C1 segment of cervical spinal cord (tissue), 14 donors: ENCODE measurements at places on chromosomes 6 and 20.
A peak's percentile ranks its signal among the peaks of the same experiment; 100 is the strongest.

GRCh38 chr20:52103913-52104545 lies 87.5 kb downstream of the ZFP64 start:
- DNase-seq: no peak

- no peak for DNase-seq
Measured at GRCh38 chr6:151119823-151120524, 119.8 kb upstream of the AKAP12 start.

GRCh38 chr6:33136310-33136900 lies 55.9 kb downstream of the COL11A2 start:
- no peak for DNase-seq

GRCh38 chr6:75427329-75427728 lies 66.3 kb downstream of the FILIP1 start:
- DNase-seq: no peak

DNA sequence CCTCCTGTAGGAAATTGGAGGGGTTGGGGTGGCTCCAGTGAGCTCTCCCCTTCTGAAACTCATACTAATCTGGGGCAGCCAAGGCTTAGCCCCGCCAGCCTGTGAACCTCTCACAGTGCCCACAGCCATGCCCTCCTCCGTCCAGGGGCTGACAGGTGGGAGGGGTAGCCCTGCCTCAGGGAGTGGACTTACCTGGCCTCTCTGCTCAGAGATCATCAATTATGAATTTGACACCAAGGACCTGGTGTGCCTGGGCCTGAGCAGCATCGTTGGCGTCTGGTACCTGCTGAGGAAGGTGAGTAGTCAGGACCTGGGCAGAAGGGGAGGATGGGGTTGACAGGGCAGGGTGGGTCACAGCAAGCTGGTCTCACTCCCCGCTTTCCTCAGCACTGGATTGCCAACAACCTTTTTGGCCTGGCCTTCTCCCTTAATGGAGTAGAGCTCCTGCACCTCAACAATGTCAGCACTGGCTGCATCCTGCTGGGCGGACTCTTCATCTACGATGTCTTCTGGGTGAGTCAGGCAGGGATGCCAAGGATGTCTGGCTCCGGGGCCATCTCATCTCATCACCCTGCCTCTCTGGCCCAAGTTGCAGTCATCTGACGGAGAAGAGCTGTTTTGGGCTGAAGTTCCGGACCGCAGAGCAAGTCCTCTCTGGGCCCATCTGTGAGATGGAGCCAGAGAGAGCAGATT lies 34.7 kb downstream of the HM13 start:
- DNase-seq: no peak

GRCh38 chr20:10489853-10490252 lies 54.7 kb downstream of the SLX4IP start:
- no peak for DNase-seq

- DNase-seq: no peak
Measured at GRCh38 chr6:135703621-135704020, 147.9 kb upstream of the PDE7B start.

DNA sequence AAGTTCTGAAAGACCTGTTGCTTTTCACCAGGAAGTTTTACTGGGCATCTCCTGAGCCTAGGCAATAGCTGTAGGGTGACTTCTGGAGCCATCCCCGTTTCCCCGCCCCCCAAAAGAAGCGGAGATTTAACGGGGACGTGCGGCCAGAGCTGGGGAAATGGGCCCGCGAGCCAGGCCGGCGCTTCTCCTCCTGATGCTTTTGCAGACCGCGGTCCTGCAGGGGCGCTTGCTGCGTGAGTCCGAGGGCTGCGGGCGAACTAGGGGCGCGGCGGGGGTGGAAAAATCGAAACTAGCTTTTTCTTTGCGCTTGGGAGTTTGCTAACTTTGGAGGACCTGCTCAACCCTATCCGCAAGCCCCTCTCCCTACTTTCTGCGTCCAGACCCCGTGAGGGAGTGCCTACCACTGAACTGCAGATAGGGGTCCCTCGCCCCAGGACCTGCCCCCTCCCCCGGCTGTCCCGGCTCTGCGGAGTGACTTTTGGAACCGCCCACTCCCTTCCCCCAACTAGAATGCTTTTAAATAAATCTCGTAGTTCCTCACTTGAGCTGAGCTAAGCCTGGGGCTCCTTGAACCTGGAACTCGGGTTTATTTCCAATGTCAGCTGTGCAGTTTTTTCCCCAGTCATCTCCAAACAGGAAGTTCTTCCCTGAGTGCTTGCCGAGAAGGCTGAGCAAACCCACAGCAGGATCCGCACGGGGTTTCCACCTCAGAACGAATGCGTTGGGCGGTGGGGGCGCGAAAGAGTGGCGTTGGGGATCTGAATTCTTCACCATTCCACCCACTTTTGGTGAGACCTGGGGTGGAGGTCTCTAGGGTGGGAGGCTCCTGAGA lies at the start of gene HFE:
Gene HFE, plus strand, starts transcription at position 146 of the 832 bp plus-strand sequence. Its CDS starts 12 bp downstream, at position 158.
- no peak for DNase-seq

DNA sequence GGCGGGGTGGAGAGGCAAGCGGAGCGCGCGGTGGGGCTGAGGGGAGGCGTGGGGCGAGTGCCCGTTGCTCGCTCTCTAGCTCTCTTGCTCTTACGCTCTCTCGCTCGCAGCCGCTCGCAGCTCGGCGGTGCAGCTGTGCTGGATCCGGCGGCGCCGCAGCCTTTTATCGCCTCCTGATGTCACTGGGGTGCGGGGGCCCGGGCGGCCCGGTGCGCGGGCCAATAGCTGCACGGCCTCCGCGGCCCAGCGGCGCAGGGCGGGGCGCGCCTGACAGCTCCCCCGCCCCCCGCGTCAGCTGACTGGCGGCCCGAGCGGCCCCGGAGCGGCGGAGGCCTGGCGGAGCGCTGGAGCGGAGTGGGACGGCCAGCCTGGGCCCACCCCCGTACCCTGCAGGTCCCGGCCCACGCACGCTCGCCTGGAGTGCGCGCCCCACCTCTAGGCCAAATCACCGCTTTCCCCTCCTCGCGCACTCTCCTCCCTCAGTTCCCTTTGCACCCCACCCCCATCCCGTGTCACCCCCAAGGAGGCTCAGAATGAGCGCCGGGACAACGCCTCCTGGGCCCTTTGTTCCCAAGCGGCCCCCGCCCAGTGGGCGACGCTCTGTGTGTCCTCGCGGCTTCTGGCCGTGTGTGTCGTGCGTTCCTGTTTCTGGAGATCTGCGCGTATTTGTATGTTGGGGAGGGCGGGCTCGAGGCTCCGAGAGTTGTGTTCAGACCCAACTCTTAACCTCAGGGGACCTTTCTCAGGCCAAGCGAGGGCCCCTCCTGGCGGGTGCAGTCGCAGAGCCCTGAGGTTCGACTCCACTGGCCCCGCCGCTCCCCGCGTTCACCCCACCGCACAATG lies at the start of gene MAFB:
Gene MAFB, minus strand, starts transcription at position 137 of the 843 bp plus-strand sequence. CDS start 386 bp downstream, outside the sequence.
- DNase-seq: peak; percentile 82

- DNase-seq: no peak
Measured at GRCh38 chr20:57023007-57023406, 243.4 kb downstream of the BMP7 start.

- no peak for DNase-seq
Measured at GRCh38 chr6:163527291-163527690, 112.8 kb downstream of the QKI start.

GRCh38 chr6:13413466-13413862 lies 73.9 kb downstream of the GFOD1 start:
- DNase-seq: peak; percentile 29

DNA sequence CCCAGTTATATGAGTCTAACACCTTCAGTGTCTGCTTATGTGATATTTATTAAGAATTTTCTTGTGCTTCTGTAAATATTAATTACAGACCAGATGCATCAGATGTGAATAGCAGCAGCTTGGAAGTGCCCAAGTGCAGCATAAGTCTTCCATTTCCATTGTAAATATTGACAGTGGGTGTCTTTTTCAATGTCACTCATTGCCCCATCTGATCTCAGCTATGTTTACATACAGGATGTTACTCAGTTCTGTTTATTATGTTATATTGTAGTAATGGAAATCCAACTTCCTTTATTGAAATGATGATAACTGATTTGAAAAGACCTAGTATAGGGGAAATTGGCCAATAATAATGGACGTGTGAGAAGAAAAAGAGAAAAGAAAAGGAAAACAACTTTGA lies 296.7 kb downstream of the SAMD5 start:
- DNase-seq: no peak

DNA sequence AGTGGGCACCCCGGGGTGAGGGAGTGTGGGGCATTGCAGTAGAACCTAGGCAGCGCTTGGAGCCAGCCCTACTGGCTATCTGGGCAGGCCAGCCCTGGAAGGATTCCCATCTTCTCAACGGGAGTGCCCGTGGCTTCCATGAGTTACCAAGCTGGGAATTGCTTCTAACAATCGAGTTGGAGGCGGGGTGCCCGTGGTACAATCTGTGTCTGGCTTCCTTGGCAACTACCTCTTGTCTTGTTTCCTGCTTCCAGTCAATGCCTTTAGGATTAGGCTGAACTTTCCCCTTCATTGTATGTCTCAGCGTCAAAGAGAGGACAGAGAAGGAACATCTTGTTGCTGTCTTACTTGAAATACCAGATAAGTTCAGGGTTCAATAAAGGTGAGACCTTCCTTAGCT lies 33.3 kb downstream of the PPP1R14C start:
- DNase-seq: no peak

DNA sequence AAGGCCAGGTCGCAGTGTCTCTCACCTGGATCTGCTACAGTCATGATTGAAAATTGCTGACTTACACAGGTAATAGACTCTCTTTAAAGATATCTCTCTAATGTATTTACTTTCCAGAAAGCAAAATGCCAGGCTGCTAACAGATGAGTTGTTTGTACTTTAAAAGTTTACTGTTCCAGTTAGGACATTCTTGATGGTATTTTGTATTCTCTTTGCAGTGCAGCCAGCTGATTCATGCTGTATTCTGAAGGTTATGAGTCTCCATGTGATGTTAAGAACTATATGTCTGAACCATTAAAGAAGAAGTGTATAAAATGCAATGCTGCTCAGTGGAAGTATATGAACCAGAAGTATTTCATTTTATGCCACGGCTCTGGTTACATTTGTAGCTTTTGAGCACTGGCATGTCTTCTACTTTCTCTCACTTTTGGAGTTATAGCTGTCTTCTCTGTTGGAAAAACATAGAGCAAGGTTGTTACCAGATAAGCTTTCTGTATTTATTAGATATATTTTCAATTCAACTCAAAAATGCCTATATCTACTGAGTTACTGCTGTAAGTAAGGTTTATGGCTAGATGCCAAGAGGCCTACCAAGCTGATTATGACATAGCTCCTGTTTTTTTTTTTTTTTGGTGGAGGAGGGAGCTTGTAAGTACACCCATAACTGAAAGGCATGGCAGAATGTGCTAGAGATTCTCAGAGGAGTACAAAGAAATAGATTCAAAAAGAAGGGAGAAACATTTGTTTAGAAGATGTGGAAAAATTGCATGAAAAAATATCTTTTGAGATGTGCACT lies 130.5 kb upstream of the MAN1A1 start:
- DNase-seq: no peak

GRCh38 chr20:671252-672030 lies 4.2 kb downstream of the SCRT2 start:
- no peak for DNase-seq

DNA sequence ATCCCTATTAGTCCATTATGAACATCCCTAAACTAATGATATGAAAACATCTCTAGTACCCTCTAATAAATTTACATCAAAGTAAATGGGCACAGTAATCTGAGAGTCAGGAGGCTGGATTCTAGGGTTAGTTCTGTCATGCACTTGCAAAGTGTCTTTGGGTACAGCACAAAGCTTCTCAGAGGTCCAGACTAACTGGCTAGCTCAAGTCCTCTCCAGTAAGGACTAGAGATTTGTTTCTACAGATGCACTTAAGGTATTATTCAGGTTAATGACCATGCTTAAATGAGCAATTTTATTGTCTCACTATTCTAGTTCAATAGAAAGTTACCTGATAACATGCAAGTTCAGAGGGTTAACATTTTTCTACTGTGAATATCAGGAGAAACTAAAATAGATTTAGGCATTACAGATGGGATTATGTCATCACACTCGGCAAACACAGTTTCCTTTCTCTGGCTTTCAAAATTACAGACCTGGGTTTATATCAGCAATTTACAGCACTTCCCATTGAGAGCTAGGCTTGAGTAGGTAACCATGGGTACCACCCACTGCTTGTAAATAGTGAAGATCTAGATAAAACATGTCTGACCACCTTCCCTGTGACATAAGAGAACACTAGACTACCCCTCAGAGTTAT lies 402.9 kb upstream of the RUNX2 start:
- no peak for DNase-seq

GRCh38 chr6:157535340-157536222 lies 154.6 kb downstream of the ZDHHC14 start:
- no peak for DNase-seq

DNA sequence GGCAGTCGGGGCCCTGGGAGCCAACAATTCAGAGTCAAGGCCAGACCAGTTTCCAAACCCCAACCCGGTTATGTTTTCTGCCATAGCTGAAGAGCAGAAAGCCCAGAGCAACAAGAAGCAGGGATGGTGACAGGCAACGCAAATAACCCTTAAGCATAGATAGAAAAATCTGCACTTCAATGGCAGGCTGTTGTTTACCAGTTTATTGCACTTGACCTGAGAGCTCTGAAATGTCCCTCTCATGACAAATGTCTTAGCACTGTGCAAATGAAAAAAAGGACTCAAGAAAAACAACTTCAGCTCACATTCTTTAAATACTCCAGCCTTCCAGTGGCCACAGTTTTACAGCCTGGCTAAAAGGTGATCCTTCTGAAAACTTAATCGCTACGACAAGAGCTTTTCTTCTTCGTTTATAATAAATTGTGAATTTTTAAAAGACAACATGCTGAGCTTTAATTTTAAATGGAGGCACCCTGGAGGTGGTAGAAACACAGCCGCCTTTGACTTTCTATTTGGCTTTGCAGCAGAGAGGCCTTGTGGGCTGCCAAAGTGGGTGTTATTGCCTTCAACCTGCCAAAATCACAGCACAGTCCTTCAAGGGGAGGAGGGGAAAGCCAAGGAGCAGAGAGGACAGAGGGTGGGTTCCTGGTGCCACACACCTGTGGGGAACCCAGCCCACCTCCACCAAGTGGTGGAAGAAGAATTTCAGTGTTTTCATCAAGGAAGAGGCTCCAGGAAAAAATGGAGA lies 289.5 kb upstream of the CDYL start:
- no peak for DNase-seq

DNA sequence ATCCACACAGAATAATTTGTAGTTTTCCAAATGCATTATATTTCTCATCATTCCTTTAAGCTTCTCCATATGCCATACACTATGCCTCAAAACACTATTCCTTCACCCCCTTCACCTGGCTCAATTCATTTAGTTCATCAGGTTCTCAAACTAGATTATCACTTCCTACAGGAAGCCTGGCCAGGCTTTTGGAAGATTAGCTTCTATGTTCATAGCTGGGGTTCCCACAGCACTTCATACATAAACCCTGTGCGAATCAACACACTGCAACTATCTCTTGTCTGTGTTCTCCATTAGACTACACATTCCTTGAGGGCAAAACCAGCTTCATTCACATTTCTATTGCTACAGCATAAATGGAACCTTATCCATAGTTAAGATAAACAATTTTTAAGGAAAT lies 40.5 kb upstream of the PLN start:
- no peak for DNase-seq

- DNase-seq: no peak
Measured at GRCh38 chr6:132687306-132687705, 26.5 kb downstream of the VNN1 start.
